ENCODE measurements at places on chromosomes 11 and 22. TPM values are rescaled to one million over a fixed set of nuclear protein-coding genes. Genes with fewer than 3 reads are reported as not detected.

- DNase-seq: no peak
Observed at GRCh38 chr11:68968306-68969250, 12.2 kb downstream of the MRGPRD start.

- peak; percentile 97 for DNase-seq
Observed at GRCh38 chr11:86483940-86484794, 109.5 kb downstream of the CCDC81 start.

GRCh38 chr11:57434640-57435546 lies 8.0 kb upstream of the SLC43A3 start:
- peak; percentile 89 for DNase-seq

- no peak for DNase-seq
Observed at GRCh38 chr11:30585125-30585891, 845 bp downstream of the MPPED2 start.

DNA sequence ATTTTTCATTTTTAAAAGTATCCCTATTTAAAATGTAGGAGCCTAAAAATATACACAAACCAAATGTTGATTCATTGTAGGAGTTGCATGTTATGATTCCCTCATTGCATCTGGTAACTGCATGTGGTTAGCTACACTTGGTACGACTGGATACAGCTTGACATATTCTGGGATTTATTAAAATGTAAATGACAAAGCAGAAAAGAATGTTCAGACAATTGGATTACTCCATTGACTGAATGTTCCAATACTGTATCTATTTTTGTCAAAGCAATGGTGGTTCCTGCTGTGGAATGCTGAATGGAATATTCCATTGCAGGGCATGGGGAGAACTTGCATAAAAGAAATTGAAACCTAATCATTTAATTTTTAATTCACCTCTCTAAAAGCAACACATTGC lies 30.8 kb downstream of the BLID start:
- DNase-seq: no peak

- no peak for DNase-seq
Observed at GRCh38 chr11:119339589-119340334, 921 bp downstream of the C1QTNF5 start.

- DNase-seq: peak; percentile 49
Observed at GRCh38 chr11:65744026-65744698, 23.6 kb upstream of the RNASEH2C start.

GRCh38 chr11:78920329-78920728 lies 345.7 kb upstream of the NARS2 start:
- DNase-seq: no peak

GRCh38 chr11:44203270-44204043 lies 106.5 kb downstream of the ALX4 start:
- DNase-seq: no peak

GRCh38 chr11:13917904-13918303 lies 44.6 kb upstream of the SPON1 start:
- DNase-seq: no peak

- DNase-seq: peak; percentile 80
Observed at GRCh38 chr11:125902927-125903710, at the start of gene PUS3. Gene PUS3, minus strand, starts transcription at chr11:125903206. Its CDS starts 6,922 bp downstream, at chr11:125896284.

DNA sequence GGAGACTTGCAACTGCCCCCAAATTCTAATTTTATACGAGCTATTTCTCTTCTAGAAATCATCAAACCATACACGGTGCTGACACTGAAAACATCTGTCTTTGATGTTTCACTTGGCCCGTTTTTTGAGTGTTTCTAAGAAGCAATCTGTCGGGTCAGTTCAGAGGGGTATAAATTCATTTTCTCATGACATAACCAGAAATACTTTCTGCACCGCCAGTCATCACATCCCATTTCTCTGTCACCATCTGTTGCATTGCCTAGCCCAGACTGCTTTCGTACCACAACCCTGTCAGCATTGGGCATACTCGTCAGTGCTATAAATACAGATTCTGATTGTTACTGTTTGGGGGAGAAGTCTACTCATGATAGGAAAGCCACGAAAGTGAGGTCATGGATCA lies 63.1 kb upstream of the CCDC90B start:
- DNase-seq: no peak

DNA sequence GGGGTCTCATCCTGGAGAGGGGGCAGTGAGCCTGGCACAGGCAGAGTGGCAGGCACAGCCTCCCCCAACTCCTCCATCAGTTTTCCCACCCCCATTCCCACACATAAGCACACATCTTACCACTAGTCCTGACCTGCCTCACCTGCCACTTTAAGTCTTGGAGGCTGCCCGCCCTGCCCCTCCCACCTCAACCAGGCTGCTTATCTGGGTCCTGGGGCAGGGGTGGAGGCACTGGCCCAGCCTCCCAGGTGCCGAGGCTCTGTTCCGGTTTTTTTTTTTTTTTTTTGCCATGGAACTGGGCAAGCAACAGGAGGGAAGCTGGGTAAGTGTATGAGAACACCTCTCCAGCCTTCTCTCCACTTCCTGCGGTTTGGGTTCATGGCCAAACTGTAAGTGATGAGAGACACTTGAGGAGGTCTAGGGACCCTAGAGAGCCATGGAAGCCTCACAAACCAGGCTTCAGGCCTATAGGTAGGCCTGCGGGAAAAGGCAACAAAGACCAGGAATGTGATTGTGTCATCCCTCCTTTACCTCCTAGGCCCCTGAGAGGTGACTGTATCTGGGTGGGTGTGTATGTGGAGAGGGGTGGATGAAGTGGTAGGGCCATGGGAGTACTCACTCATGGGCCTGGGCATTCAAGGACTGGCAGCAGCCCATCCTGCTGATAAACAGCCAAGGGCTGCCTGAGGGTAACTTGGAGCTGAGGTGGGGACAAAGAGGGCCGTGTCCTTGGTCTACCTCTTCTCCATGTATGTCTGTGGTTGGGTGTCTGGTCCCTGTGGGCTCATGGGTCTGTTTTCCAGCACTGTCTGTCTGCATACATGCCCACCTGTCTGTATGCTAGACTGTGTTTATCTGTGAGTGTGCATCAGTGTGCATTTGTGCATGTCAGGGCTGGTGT lies 22.6 kb downstream of the PHLDB1 start:
- DNase-seq: no peak

DNA sequence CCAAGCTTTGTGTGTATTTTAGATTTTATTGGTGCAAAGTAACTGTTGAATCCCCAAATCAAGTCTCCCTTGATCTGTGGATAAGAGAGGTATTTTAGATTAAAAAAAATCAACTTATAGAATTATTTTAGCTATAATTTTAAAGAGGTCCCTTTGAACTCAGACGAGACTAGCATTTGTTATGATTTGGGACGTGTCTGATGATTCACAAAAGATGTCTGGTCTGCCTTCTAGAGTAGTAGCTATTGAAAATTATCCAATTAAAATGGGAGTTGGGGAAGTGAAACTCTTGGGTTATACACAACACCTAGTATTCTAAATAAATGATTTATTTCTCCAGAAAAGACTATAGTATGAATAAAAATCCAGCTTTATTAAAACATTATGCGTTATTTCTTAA lies 227.9 kb upstream of the GRIA4 start:
- no peak for DNase-seq

GRCh38 chr11:131351848-131352247 lies 18.6 kb upstream of the NTM start:
- DNase-seq: no peak

- no peak for DNase-seq
Observed at GRCh38 chr22:46579751-46580449, 40.3 kb upstream of the GRAMD4 start.

- DNase-seq: no peak
Observed at GRCh38 chr22:45843031-45843430, 133.9 kb downstream of the WNT7B start.

DNA sequence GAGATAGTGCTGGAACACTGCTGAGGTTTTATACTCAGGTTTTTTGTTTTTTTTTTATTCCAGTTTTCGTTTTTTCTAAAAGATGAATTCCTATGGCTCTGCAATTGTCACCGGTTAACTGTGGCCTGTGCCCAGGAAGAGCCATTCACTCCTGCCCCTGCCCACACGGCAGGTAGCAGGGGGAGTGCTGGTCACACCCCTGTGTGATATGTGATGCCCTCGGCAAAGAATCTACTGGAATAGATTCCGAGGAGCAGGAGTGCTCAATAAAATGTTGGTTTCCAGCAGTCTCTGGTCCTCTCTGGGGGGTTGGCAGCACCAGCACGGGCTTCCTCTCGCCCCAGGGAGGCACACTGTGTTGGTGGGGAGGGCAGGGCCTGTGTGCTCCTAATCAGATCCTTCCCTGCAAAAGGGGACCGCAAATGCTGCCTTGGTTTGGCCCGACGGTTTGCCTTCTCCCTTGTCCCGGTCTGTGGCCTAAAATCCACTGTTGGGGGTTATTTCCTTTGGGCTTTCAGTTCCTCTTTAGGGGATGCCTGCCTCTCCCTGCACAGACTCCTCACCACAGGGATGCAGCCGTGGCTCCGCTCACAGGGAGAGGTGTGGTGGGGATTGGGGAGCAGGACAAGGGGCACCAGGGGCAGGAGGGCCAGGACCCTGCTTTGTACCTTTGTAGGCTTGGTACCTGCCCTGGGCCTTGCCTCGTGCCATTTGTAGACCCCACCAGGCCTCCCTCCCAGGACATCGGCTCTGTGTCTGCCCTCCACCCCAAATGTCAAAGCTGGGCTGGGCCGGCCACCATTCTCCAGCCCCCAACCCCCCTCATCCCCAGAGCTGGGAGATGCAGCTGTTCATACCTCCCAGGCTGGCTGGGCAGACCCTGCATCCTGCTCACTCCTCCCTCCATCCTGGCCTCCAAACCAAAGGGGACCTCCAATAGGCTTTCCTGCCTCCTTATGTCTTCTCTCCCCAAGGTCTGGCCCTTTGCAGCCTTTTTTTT lies 13.5 kb downstream of the MCAT start:
- no peak for DNase-seq

The NCR3LG1 gene
- 1.3 TPM for polyA plus RNA-seq

The NLRP14 gene
- polyA plus RNA-seq: not detected

The B3GAT1 gene
- polyA plus RNA-seq: not detected

The GRM5 gene
- 0.01 TPM for polyA plus RNA-seq

The RGL4 gene
- not detected for polyA plus RNA-seq

The DDI1 gene
- polyA plus RNA-seq: not detected

The OR8G5 gene
- not detected for polyA plus RNA-seq
